ENCODE measurements at places on chromosomes 5 and 9.
A peak's percentile ranks its signal among the peaks of the same experiment; 100 is the strongest.

DNA sequence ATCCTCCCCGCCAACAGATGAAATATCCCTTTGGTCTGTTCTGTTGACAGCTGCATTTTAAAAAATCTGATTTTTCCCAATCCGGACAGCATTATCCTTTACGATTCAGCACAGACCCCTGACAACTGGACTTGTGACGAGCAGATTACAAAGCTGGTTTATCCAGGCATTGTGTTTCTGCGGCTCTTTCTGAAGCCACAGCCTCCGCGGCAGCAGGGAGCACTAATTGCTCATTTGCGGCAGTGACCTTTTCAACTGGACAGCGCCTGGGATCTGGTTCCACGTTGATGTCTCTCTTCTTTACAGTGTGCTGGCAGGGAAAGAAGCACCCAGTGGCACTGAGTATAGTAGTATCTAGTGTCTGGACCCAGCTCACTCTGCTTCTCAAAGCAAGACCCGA, 351.2 kb downstream of the ZNF608 start:
- no peak for DNase-seq

- DNase-seq: no peak
Measured at GRCh38 chr9:1794547-1795270, 220.4 kb upstream of the SMARCA2 start.

- no peak for DNase-seq
Measured at GRCh38 chr5:168734620-168735300, 155.6 kb upstream of the PANK3 start.

DNA sequence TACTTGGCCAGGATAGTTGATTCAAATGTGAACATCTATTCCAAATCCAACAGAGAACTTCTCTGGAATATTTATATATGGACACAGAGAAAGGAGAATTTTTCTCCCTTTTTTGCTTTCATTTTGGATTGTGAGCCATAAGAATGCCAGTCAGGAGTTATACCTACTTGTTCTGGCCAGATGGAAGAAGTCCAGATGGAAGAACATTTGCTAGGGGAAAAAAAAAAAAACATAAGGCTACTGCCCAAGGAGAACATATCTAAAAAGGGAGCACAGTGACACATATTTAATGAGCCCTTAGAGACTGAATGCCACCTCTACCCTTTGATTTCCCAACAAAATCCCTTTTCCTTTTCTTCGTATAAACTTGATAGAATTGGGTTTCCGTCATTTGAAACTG, 61.7 kb upstream of the PPP2R2B start:
- no peak for DNase-seq

- DNase-seq: no peak
Measured at GRCh38 chr9:134360180-134360759, 34.0 kb downstream of the RXRA start.

DNA sequence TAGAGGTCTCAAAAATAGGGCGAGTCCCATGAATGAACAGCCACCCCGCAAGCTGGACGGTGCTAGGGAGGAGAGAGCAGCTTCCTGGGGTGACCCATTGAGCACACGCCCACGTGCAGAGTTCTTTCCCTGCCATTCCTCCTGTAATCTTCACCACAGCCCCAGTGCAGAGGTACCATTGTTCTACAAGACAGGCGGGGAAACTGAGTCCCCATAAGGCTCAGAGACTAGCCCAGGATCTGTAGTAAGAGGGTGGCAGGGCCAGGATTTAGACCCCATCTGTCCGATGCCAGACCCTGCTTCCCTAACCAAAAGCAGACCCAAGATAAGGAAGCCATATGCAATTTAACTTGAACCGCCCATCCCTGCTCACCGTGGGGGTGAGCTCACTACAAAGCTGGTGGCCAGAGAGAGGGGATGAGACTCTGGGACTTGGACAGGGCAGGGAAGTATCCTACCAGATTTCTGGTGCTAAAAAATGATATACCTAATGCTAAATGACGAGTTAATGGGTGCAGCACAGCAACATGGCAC, 36.7 kb upstream of the ORM1 start:
- DNase-seq: no peak

DNA sequence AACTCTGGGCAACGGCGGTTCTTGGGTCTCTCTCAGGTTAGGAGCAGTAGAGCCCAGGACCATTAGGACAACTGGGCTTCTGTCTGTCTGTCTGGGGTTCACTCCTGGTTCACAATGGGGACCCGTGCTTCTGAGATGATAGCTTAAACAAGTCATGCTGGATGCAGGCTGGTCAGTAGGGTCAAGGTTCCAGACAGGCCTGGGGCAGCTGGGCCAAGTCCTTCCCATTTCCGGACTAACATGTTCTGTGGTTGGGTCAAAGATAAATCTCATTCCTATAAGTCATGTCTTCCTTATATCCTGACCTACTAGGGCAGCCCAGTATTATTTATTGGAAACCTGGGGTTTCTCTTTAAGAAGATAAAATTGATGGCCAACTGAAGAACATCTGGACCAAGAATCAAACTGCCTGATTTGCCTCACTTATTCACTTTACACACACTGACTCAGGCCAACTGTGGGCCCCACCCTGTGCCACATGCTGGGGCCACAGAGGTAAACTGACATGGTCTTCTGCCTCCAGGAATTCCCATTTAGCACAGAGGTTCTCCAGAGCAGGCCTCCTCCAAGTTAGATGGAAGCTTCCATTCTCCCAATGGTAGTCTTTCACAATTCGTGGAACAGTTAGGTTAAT, 8.3 kb downstream of the HDHD3 start:
- DNase-seq: no peak

- DNase-seq: no peak
Measured at GRCh38 chr9:134057307-134057657, 10.5 kb downstream of the BRD3 start.

DNA sequence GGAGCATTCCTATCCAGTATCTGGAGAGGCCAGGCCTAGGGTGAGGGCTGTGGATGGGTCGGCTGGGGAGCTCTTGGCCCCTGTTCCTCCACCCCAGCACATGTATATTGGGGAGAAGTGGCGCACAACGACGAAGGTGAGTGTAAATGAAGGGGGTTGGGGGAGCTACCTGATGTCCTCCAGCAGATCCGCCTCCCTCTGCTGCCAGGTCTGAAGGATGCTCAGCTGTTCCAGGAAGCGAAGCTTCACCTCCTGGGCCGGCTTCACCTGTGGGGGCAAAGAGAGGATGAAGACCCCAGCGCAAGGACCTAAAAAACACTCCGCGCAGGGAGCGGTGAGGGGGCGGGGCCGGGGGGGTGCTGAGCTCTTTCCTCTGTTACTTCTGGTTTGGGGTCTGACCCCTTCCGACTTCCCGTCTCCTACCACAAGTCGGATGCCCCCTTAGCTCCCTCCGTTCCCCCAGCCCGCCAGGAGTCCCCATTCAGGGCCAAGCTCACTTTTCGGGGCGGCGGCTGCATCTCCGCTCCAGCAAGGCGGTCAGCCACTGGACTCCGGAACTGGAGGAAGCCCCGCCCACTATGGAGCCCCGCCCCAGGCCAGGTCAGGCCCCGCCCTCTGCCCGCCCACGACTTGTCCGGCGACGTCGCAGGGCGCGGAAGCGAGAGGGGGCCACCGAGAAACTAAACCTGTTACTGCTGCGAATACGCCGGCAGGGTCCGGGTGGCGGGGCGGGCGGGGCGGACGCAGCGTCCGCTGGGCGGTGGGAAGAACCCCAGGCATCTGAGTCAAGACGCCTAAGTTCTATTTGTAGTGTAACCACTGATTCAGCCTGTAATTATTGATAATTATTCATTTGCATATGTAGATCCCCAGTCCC, at the start of gene FCHSD1:
TSS of gene FCHSD1 (minus strand) at position 568 of the 877 bp plus-strand sequence. CDS start at position 518, 50 bp downstream.
- peak; percentile 73 for DNase-seq

GRCh38 chr5:39730006-39730405, 305.2 kb upstream of the DAB2 start:
- DNase-seq: no peak

- no peak for DNase-seq
Measured at GRCh38 chr5:77379558-77380061, 112.5 kb downstream of the WDR41 start.

GRCh38 chr9:75593920-75594319, 296.6 kb upstream of the PCSK5 start:
- no peak for DNase-seq

DNA sequence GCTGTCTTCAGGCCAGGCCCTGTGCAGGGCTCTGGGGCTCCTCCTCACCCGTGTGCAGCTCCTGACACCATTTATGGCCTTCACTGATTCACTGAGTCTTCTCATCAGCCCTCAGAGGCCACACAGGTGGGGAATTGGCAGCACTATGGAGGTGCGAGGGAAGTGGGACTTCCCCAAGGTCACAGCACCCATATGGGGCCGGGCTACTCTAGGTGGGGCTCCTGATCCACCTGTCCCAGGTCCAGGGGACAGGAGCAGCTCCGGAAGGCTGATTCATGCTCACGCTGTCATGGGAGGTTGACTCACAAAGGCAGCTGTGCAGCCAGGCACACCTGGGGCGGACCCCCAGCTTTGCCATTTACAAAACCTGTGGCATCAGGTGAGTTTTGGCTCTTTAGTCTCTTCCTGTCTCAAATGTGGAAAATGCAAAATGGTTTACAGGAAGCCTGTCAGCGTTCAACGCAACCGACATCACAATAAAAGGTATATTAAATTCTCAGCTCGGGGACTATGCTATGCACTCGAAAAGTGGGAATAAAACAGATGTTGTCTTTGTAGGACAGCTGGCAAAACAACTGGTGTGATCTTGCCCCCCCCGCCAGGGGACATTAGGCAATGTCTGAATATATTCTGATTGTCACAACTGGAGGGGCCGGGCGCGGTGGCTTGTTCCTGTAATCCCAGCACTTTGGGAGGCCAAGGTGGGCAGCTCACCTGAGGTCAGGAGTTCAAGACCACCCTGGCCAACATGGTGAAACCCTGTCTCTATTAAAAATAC, 15.0 kb downstream of the NAIF1 start:
- DNase-seq: no peak

DNA sequence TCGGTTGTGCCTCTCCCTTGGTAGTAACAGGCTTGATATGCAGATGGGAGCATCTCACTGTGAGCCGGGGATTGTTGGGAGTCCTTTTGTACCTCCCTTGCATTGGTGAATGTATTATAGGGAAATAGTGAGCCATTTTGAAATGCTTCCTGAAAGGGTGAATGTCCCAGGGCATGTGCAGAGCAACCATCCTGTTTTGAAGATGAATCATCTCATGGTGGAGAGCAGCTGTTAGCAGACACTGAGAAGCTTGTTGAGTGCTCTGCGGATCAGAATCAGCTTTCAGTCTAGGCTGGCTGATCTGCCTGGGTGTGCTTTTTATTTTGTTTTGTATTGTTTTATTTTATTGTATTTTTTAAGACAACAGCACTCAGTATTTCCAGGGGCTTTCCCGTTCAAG, 29.7 kb downstream of the SLC36A1 start:
- DNase-seq: no peak

Data from stimulated activated CD8-positive, alpha-beta memory T cell treated with anti-CD3 and anti-CD28 coated beads, Interleukin-2, amount 100 ng/mL, for 1 hour (primary cell).